ENCODE measurements at places on chromosomes 7 and 10. TPM values are rescaled to one million over a fixed set of nuclear protein-coding genes. Genes with fewer than 3 reads are reported as not detected.

DNA sequence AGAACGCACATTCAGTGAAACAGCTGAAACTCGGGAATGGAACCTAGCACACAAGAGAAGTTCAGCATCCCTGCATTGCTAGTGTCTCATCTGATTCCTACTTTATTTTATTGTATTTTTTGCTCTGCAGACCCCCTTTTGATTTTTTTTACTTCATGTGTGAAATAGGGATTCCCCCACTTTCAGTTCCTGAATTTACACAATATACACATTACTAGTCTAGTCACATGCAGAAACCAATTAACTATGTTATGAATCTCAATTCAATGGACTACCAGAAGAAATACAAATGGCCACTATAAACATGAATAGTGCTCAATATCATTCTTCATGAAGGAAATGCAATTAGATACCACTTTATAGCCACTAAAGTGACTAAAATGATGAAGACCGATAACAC is 386.1 kb upstream of the COBL start:
- DNase-seq, result no peak

Gene WDR86
- total RNA-seq, result 11.8 TPM

Gene FANK1
- 0.78 TPM for total RNA-seq

Gene TEX47
- total RNA-seq, result not detected

Gene CUZD1
- 0.45 TPM for total RNA-seq

GRCh38 chr10:74906611-74907198 is 80.3 kb downstream of the KAT6B start:
- DNase-seq, result no peak

DNA sequence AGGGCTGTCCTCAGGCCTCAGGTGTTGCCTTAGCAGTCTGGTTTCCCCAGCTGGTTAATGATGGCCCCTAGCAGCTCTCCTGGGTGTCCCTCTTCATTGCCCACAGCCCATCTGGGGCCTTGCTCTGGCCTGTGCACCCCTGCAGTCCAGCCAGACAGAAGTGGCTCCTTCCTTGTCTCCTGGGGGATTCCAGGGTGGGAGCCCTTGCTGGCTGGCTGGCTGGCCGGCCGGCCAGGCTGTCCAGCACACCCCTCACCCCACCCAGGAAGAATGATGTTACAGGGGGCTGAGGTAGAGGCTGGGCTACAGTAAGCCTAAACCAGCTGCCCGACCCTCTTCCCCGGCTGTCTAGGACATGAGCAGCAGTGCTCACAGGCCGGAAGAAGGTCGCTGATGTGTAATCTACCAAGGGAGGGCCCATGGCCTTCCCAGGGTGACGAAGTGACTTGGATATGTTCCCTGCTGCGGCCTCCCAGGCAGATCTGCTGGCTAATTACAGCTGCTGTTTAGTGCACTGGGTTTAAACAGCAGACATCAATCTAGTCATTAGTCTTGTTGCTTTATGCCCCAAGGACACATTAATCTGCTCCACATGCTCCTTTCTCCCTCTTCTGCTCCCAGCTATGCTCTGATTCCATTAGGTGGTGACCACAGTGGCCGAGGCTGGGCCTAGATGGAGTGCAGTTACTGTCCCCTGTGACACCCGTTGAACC is 53.8 kb upstream of the LRRC4 start:
- no peak for DNase-seq

Gene INTS1
- total RNA-seq, result 80.3 TPM

Measured in esophagus muscularis mucosa (tissue), 4 donors.